ENCODE measurements at places on chromosomes 12 and 14.

DNA sequence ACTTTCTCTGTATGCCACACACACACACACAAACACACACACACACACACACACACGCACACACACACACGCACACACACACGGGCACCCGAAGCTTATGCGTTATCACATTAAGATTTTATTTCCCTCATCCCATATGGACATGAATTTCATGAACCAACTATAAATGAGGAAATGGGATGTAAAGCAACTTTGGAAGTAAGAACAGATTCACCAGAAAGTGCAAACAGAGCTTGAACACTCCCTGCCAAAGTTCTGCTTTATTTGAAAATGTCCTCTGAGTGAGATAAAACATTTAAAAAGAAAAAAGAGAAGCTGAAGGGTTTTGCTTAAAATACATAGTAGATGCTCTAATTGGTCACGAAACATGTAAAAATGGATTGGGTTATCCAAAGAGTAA is 90.4 kb upstream of the OTX2 start:
- no peak for DNase-seq

DNA sequence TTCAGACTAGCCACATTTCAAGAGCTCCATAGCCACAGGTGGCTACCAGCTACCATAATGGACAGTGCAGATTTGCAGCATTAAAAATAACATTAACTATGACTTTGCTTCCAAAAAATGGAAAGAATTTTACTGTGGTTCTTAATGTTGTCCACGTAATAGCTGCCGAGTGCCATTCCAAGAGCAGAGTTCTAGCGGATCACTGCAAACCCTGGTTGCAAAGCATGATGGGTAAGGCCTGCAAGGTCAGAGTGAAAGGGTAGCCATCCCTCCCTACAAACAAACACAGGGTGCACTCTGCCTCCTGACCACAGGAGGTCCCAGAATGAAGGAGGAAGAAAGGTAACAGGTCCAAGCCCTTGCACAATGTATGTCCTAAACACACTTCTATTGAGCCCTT is 157.6 kb downstream of the DPF3 start:
- DNase-seq, result no peak

GRCh38 chr12:107983756-107984472 is 145.2 kb upstream of the WSCD2 start:
- no peak for DNase-seq

DNA sequence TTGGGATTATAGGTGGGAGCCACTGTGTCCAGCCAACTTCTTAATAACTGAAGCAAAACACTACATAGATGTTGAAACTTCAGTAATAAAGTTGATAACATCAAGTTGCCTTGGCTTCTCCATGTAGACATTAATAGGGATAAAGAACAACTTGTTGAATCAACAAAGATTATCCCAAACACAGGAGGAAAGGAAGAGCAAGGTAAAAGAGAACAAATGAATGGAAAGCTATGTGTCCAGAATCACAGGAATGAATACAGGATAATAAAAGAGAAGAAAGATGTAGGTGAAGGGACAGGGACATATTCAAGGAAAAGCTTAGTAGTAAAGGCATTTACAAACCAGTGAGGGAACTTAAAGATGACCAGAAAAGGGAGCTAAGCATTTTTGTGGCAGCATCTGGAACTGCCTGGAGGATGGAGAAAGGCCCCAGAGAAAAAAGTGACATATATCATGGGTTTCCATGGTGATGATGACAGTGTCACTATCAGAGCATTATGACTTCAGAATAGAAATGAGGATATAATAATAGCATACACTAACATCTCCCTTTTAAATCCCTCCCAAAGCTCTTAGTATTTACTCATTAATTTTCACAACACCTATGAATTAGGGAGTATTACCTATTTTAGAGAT is 24.0 kb upstream of the MDM1 start:
- no peak for DNase-seq

DNA sequence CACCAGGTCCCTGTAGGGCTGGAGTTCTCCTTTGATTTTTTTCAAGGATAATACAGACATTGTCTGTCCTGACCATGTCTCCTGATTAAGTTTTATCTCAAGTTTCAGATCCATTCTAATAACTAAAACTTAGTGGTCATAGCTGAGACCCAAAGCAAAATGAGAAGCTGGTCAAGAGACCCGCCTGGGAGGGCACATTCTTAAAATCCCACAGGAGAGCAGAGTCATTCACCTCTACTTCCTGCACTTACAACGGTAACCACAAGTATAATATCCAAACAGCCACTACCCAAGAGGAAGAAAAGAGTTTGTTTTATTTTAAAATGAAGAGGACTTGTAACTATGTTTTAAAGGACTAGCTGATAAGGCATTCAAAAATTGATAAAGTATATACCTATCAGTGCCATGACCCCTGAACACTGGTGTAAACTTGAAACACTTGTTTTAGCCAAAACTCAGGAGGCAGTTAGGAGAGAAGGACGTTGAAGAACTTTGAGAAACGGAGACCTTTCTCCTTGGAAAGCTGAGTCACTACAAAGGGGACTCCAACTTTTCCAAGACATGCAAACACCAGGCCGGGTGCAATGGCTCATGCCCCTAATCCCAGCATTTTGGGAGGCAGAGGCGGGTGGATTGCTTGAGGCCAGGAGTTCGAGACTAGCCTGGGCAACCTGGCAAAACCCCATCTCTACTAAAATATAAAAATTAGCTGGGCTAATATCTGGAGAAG is 478.2 kb downstream of the GLT1D1 start:
- no peak for DNase-seq

DNA sequence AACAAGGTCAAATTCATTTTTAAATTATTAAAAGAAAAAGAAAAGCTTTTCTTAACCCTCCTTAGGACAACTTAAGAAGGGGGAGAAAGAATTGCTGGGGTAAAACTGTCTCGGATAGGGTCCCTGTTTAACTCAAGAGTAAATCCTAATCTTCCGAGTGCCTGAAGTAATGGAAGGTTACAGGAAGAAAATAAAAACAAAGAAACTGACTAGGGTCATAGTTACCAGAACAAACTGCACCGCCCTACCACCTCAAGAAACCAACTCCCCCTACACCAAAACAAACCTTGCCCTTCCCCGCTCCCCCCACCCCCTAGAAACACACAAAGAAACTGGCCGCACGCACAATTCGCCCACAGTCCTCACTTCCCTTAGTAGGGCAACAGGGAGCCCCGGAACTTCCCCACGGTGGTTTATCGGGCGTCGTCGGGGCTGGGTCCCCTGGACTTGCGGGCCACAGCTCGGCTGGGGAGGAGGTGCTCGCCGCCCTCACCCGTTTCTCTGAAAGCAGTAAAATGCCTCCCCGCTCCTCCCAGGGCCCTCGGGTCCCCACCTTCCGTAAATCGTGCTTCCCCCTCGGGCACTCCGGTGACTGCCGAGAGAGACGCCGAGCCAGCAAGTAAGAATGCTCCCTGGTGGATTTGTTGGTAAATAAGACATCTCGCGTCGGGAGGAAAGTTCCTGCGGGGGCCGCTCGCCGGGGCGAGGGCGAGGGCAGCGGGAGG is 2.4 kb downstream of the SINHCAF start:
- peak; percentile 40 for DNase-seq

DNA sequence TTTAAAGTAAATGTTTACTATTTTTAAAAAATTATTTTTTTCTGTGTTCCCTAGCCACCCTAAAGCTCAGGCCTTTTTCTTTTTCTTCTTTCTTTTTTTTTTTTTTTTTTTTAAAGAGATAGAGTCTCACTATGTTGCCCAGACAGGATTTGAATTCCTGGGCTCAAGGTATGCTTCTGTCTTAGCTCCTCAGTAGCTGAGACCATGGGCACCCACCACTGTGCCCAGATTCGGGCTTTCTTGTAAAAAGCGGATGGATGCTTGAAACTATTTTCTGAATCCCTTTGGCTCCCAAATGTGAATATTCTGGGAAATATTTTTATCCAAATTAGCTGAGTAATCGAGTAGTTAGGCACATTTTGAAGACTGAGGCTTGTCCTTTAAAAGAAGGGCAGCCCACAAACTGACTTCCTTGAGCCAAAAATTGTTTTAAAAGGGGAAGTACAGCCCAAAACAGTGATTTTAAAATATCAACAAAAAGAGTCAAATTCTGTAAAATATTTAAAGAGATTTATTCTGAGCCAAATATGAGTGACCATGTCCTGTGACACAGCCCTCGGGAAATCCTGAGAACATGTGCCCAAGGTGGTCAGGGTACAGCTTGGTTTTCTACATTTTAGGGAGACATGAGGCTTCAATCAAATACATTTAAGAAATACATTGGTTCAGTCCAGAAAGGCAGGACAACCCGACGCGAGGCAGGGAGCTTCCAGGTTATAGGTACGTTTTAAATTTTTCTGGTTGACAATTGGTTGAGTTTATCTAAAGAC is 28.8 kb upstream of the HIGD1C start:
- DNase-seq, result no peak

DNA sequence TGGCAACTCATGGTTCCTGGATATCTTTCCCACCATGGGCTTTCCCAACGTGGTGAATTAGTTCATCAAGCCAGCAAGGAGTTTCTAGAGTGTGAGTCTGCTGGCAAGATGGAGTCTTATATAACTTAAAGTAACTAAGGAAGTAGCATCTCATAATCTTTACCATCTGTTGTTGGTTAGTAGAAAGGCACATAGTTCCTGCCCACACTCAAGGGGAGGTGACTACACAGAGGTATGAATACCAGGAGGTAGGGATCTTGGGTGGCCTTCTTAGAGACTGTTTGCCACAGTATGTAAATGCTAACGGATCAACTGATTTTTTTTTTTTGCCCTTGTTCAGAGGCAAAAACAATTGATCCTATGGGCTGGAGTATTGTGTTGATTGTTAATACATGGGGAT is 446.9 kb downstream of the ATP23 start:
- no peak for DNase-seq
